Adipose tissue (tissue), 3 donors: ENCODE measurements at places on chromosomes 16 and 17. TPM values are rescaled to one million over a fixed set of nuclear protein-coding genes. Genes with fewer than 3 reads are reported as not detected.

SULT1A1 gene
- polyA plus RNA-seq = 56.7 TPM

TMEM256 gene
- polyA plus RNA-seq = 86.0 TPM

SHISA6 gene
- 1.4 TPM for polyA plus RNA-seq

GPR142 gene
- polyA plus RNA-seq = 0.31 TPM

CXCL16 gene
- 6.6 TPM for polyA plus RNA-seq

HASPIN gene
- 0.12 TPM for polyA plus RNA-seq

ASB16 gene
- 0.92 TPM for polyA plus RNA-seq

TBC1D3B gene
- not detected for polyA plus RNA-seq

PSMB10 gene
- polyA plus RNA-seq = 81.9 TPM

HAS3 gene
- 1.1 TPM for polyA plus RNA-seq

SPDYE4 gene
- polyA plus RNA-seq = not detected

NPIPB2 gene
- polyA plus RNA-seq = 3.1 TPM

HEATR9 gene
- polyA plus RNA-seq = not detected

TBC1D3K gene
- polyA plus RNA-seq = not detected

VAT1L gene
- 0.22 TPM for polyA plus RNA-seq

G6PC1 gene
- polyA plus RNA-seq = 0.11 TPM

KRTAP1-1 gene
- polyA plus RNA-seq = not detected

PHKG2 gene
- 15.2 TPM for polyA plus RNA-seq

PLXDC1 gene
- polyA plus RNA-seq = 1.2 TPM

EFCAB5 gene
- 0.01 TPM for polyA plus RNA-seq

PRSS8 gene
- polyA plus RNA-seq = 159 TPM

CCL18 gene
- 2.4 TPM for polyA plus RNA-seq

HAGHL gene
- 2.5 TPM for polyA plus RNA-seq

CTRB2 gene
- polyA plus RNA-seq = 1.9 TPM

MFAP4 gene
- polyA plus RNA-seq = 117 TPM

NPIPB8 gene
- not detected for polyA plus RNA-seq

KRT40 gene
- polyA plus RNA-seq = not detected

SPN gene
- polyA plus RNA-seq = 0.59 TPM

GNG13 gene
- polyA plus RNA-seq = not detected

CASKIN1 gene
- polyA plus RNA-seq = 0.35 TPM

IST1 gene
- polyA plus RNA-seq = 132 TPM
